Testis (tissue), 5 donors: ENCODE measurements at places on chromosomes 1 and 21. TPM values are rescaled to one million over a fixed set of nuclear protein-coding genes. Genes with fewer than 3 reads are reported as not detected.

DNA sequence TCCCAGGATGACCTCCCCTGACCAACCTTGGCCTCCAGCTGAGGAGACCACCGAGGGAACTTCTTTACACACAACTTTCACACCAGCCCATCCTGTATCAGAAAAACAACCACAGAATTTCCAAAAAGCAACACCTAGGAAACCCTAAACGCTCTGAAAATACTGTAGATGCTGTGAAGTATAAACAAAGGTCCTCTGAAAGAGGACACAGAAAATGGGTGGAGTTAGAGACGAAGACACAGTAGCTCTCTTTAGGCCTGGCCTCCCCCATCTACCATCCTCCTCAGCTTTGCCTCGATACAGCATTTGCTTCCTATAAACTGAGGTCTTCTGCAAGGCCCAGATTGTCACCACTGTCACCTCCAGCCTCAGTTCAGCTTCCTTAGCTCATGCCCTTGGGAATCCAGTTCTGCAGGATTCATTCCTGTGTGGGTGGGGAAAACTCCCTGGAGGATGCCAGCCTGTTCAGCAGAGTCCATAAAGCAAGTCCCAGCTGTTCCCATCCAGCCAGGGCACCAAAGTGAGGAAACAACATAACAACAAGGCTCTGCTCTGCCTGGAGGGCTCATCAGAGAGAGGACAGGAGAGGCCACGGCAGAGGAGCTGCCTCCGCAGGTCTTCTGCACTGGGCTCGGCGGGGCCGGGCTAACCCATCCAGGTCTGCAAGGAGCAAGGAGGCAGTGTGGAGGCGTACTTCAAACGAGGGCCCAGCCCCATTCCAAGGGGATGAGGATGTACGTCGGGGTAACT, 15.0 kb downstream of the PIK3C2B start:
- DNase-seq: no peak

GRCh38 chr21:45622416-45623097, 21.0 kb upstream of the PCBP3 start:
- DNase-seq: no peak

DNA sequence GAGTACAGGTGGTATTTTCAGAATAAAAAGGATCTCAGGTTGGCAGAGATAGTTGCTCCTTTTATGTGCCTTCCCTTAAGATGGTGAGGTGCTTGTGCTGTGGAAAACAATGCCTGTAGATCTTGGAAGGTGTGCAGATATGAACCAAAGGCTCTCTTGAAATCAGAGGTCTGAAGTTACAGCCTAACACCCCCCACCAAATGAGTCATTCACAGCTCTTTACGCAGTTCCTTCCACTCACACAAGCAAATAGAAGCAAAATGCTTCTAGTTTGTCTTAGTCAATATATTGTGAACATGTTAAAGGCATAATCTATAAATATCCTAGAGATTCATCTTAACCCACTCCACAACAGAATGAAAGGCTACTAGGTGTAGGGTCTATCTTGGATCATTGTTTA, 128.9 kb upstream of the NR5A2 start:
- no peak for DNase-seq

- no peak for DNase-seq
Measured at GRCh38 chr1:183105449-183105848, 80.6 kb upstream of the LAMC2 start.

GRCh38 chr1:177913762-177914540, 55.9 kb downstream of the SEC16B start:
- peak; percentile 43 for DNase-seq

DNA sequence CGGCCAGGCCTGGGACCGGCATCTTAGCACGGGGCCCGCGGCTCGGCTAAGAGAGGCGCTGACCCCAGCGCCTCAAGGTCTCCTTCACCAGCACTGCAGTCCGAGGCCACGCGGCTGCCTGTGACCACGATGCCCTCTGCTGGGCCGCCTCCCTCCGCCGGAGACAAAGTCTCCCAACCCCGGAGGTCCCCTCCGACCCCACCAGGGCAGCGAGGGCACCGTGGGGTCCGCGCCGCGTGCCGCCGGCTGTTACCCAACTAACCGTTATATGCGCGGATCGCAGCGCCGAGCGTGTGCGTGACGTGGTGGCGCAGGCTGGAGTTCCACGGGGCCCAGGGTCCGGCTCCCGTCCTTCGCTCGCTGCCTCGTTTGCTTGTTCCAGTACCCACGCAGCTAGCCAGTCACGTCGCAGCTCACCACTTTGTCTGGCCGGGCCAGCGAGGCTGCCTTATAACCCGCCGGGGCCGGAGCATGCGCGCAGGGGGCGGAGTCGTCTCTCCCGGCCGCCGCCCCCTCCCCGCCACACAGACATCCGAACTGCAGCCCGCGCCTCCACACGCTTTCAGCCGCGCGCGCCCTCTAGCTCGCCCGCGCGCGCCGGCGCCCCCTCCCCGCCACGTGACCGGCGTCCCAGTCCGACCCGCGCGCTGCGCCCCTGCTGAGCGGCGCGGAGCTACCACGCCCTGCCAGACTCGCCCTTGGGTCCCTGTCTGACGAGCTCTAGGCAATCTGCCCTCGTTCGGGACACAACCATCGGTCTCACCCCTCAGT, at the start of gene SLC16A1:
TSS of gene SLC16A1 (minus strand) at position 424 of the 771 bp plus-strand sequence. CDS start 26,888 bp downstream, outside the sequence.
- peak; percentile 97 for DNase-seq

- DNase-seq: no peak
Measured at GRCh38 chr1:13492711-13493110, 21.1 kb downstream of the LRRC38 start.

GRCh38 chr1:48793863-48794262, 17.2 kb upstream of the BEND5 start:
- no peak for DNase-seq

GRCh38 chr1:208242941-208243526, 1.1 kb downstream of the PLXNA2 start:
- DNase-seq: peak; percentile 23

GRCh38 chr1:182087719-182088350, 26.3 kb upstream of the ZNF648 start:
- DNase-seq: no peak

GRCh38 chr1:81305997-81306452, 494.7 kb upstream of the ADGRL2 start:
- DNase-seq: peak; percentile 45

GRCh38 chr21:27713154-27714109, 746.5 kb upstream of the ADAMTS5 start:
- DNase-seq: no peak

GRCh38 chr1:9996624-9997582, at the start of gene RBP7:
RBP7 (plus strand) TSS chr1:9997228; CDS start chr1:9997259, 31 bp downstream.
- peak; percentile 17 for DNase-seq

The GPR61 gene
- total RNA-seq: 2.5 TPM

The IQCC gene
- total RNA-seq: 11.9 TPM

The LAPTM5 gene
- 16.3 TPM for total RNA-seq

The CCT8 gene
- total RNA-seq: 121 TPM

The FNDC5 gene
- total RNA-seq: 16.3 TPM

The COL11A1 gene
- total RNA-seq: 3.5 TPM

The FAM167B gene
- 0.99 TPM for total RNA-seq

The ASCL5 gene
- not detected for total RNA-seq

The ATP5IF1 gene
- total RNA-seq: 345 TPM
